Activated CD8-positive, alpha-beta memory T cell treated with anti-CD3 and anti-CD28 coated beads, Interleukin-2, amount 10 ng/mL, durations not matched to agents 7 days and 5 days (primary cell): ENCODE measurements at places on chromosomes 16 and 17.

DNA sequence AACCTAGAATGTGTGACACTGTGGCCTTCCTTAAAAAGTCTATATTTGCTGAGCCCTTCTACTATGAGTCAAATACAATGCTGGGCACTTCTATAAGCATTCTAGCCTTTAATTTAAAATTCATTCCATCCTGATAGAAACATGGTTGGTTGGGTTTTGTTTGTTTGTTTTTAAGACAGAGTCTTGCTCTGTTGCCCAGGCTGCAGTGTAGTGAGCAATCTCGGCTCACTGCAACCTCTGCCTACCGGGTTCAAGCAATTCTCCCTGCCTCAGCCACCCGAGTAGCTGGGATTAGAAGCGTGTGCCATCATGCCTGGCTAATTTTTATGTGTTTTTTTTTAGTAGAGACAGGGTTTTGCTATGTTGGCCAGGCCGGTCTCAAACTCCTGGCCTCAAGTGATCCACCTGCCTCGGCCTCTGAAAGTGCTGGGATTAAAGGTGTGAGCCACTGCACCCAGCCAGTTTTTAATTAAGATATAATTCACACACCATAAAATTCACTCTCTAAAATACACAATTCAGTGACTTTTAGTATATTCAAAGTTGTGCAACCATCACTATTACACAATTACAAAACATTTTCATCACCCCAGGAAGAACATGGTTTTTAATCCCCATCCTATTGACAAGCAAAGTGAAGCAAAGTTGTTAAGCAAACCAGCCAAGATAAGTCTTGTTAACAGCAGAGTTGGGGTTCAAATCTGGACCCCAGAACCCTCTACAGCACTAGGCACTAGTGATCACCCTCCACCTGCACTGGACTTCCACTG is 42.8 kb downstream of the CMTM4 start:
- DNase-seq, result no peak

DNA sequence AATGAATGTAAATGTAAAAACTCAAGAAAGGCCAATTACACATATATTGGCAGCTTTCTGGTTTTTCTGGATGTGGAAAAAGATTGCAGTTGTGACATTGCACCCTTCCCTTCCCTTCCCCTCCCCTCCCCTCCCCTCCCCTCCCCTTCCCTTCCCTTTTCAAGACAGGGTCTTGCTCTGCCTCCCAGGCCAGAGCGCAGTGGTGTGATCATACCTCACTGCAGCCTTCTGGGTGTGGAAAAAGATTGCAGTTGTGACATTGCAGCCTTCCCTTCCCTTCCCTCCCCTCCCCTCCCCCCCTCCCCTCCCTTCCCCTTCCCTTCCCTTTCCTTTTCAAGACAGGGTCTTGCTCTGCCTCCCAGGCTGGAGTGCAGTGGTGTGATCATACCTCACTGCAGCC is 41.7 kb downstream of the PIK3R5 start:
- no peak for DNase-seq

- no peak for DNase-seq
Observed at GRCh38 chr16:79429381-79430190, 171.0 kb downstream of the MAF start.

DNA sequence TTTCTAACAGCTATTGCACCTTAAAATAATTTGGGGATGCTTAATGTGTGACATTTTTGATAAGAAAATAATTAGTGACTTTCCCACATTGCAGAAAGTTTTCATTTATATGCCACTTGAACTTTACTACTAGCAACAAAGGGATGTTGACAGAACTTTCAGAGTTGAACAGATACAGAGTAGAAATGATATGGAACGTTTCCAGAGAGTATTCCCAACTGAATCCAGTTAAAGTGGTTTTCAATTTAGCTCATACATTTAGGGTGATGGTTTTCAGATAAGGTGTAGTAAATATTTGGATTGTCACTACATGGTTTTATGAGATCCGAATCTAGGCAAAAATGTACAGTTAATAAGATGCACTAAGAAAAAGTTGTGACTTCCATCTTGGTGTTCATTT is 17.3 kb downstream of the MAP2K4 start:
- no peak for DNase-seq

GRCh38 chr17:43434902-43435319 is 36.1 kb downstream of the ARL4D start:
- no peak for DNase-seq

GRCh38 chr16:23160574-23160973 is 11.3 kb upstream of the USP31 start:
- DNase-seq, result no peak

DNA sequence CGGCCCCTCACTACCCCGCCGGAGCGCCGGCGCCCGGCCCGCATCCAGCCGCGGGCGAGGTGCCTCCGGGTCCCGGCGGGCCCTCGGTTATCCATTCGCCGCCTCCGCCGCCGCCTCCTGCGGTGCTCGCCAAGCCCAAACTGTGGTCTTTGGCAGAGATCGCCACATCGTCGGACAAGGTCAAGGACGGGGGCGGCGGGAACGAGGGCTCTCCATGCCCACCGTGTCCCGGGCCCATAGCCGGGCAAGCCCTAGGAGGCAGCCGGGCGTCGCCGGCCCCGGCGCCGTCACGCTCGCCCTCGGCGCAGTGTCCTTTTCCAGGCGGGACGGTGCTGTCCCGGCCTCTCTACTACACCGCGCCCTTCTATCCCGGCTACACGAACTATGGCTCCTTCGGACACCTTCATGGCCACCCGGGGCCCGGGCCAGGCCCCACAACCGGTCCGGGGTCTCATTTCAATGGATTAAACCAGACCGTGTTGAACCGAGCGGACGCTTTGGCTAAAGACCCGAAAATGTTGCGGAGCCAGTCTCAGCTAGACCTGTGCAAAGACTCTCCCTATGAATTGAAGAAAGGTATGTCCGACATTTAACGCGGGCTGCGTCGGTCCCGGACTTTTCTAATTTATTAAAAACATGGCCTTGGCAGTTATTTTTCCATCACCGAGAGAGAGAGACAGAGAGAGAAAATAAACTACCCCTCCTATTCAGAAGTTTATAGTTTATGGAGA is 2.8 kb downstream of the IRX5 start:
- DNase-seq, result no peak

- DNase-seq, result no peak
Observed at GRCh38 chr16:85520853-85521521, 92.1 kb upstream of the GSE1 start.

DNA sequence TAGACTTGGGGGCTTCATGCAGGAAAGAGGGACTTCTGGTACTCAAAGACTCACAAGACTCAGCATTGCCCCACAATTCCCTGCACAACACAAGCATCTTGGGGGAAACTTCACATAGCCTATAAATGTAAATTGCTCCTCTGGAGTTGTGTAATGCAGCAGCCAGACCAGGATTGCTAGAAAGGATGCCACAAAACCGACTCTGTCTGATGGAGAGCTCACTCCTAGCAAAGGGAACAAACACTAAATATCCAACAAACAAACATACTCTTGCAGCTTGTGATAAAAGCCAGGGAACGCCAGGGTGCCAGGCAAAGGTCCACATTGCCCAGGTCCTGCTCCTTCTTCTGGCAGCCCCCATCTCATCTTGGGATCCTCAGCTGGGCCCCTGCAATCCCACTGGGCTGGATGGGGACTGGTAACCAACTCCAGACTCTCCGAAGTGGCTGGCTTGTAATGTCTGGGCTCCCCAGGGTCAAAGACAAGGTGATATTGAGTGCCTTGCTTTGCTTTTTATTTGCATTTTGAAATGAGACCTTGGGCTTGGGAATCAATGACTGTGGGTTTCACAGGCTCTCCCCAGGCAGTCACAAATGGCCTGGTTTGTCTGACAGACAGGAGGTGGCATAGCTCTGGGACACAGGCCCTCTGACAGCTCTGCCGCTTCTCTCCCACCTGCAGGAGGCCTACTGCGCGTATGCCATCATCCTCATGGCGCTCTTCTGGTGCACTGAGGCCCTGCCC is 15.3 kb downstream of the SLC13A2 start:
- no peak for DNase-seq

DNA sequence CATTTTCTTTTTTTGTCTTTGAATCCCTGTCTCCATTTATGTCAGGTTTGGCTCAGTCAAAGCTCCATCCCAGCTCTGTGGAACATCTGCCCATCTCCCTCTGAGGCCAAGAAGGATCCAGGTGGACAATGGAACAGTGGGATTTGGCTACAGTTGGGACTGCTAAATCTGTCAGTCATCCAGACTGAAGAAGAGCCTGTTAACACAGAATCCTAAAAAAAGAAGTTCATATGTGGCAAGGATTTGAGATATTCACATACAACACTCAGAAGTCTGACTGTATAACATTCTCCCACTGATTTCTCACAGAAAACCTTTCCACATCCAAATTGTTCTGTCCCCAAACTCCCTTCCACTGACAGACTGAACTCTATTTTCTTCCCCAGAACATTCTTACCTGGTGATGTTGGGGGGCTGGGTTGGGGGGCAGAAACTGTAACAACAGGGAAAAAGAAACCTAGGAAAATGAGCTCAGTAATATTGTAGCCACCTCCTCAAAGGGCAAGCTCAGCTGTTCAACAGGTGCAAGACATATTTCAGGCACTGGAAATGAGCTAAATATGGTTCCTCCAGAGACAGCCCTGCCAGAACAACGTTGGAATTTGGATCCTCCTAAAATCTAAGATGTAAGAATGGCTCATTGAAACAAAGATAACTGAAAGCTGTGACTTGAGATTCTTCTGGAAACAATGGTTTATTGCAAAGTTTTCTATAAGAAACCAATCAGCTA is 301.5 kb upstream of the CDH5 start:
- DNase-seq, result no peak

DNA sequence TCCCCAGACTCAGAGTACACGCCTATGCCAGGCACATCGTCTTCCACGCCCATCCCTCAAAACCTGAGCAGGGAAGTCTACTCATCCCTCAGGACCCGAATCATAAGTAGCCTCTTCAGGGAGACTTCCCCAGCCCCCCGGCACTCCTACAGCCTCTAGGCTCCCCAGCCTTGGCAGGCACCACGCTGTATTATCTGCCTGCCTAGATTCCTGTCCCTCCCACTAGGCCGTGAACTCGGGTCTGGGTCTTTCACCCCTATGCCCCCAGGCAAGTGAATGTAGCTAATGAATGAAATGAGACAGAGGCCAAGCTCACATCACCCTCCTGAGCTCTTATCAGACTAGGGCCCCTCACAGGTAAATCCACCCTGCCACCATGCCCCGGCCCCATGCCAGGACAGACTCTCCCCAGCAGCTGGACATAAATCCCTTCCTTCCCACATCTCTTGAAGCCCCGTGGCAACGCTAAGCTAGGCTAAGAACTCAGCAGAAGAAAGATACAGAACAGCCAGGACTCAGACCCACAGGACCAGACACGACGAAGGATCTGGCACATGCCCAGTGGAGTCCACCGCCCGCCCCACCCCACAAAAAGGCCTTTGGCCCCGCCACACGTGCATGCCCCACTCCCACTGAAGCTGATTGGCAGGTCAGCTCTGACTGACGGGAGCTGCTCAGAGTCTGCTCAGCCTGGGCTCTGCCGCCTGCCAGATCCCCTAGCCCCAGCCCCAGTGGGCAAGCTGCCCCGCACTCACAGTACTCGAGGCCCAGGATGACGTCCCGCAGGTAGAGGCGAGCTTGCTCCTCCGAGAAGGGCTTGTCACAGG is 13.0 kb downstream of the CAMKK1 start:
- no peak for DNase-seq

GRCh38 chr17:74211912-74212208 is 1.5 kb upstream of the TTYH2 start:
- DNase-seq, result no peak

DNA sequence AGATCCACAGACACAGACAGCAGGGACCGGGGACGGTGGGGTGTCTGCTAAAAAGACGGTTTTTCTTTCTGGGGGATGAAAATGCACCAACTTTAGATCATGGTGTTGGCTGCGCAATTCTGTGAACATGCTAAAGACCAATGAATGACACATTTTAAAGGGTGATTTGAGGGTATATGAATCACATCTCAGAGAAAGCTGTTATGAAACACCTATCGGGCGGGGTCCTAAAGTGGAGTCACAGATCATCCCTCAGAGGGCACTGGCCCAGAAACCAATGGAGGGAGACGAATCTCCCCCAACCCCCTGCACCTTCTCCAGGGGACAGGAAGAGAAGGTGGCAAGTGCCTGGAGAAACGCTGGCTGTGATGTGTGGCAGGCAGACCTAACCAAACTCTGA is 26.0 kb downstream of the KLHDC4 start:
- DNase-seq, result no peak

DNA sequence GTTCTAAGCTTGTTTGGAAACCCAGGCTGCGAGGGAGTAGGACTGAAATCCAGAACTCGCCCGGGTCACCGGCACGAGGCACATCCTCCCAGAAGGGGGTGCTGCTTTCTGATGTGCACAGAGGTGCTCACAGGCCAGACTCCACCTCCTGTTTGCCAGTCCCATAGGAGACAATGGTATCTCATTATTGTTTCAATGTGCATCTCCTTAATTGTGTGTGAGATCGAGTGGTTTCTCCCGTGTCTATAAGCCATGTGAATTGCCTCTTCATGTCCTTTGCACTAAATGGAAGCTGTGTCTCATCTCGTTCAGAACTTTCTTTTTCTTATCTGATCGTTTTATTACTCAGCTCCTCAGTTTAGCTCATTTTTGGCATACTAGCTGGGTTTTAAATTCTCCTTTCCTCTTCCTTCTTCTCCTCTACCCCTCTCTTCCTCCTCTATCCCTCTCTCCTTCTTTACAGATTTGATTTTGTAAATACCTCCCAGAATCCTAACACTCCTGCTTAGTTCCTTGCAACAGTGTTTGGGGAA is 32.1 kb upstream of the PRKCB start:
- DNase-seq, result peak; percentile 86

- peak; percentile 80 for DNase-seq
Observed at GRCh38 chr16:24013864-24014645, 178.3 kb downstream of the PRKCB start.

- no peak for DNase-seq
Observed at GRCh38 chr17:74677558-74678466, 34.9 kb downstream of the CD300LF start.

- DNase-seq, result no peak
Observed at GRCh38 chr17:66430846-66431795, 128.7 kb downstream of the PRKCA start.

DNA sequence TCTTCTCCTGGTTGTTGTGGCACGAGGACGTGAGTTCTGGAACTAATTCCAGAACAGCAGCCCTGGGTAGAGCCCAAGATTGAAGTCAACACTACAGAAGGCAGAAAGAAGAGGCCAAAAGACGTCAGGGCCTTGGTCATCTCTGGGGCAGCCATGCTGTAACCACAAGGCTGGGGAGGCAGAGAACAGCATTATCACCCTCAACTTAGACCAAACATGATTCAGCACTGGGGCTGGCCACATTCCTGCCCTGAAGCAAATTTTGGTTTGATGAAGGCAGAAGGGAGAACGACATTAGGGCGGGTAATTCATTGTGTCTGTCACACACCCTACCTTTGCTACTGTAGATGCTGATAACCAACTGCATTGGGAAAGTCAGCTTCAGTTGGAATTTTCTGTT is 9.7 kb upstream of the ALOX15B start:
- DNase-seq, result no peak
